ENCODE measurements at places on chromosomes 6 and 20.

GRCh38 chr20:47676912-47677634, 108.2 kb downstream of the SULF2 start:
- DNase-seq = no peak

DNA sequence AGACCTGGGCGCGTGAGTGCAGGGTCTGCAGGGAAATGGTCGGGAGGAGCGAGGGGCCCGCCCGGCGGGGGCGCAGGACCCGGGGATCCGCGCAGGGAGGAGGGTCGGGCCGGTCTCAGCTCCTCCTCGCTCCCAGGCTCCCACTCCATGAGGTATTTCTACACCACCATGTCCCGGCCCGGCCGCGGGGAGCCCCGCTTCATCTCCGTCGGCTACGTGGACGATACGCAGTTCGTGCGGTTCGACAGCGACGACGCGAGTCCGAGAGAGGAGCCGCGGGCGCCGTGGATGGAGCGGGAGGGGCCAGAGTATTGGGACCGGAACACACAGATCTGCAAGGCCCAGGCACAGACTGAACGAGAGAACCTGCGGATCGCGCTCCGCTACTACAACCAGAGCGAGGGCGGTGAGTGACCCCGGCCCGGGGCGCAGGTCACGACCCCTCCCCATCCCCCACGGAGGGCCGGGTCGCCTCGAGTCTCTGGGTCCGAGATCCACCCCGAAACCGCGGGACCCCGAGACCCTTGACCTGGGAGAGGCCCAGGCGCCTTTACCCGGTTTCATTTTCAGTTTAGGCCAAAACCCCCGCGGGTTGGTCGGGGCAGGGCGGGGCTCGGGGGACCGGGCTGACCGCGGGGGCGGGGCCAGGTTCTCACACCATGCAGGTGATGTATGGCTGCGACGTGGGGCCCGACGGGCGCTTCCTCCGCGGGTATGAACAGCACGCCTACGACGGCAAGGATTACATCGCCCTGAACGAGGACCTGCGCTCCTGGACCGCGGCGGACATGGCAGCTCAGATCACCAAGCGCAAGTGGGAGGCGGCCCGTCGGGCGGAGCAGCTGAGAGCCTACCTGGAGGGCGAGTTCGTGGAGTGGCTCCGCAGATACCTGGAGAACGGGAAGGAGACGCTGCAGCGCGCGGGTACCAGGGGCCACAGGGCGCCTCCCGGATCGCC, 54.2 kb upstream of the HLA-A start:
- DNase-seq = peak; percentile 91

- DNase-seq = no peak
Observed at GRCh38 chr20:49656304-49656703, 57.4 kb downstream of the B4GALT5 start.

DNA sequence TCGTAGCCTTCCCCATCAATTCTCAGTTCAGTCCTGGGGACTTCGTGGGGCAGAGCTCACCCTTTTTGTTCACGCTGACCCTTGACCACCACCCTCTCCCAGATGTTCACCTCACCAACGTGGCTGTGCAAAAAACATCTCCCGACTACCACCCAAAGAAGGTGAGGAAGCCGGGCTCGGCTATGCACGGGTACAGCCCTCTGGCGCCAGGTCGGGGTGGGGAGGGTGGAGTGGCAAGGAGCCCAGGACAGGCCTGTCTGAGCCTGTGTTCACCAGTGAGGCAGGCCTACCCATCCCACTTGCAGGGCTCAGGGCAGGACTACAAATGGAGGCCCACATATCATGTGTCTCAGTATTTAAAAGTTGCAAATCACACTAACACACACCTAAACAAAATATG, 18.1 kb downstream of the PDRG1 start:
- no peak for DNase-seq

GRCh38 chr6:145898376-145898775, 65.8 kb downstream of the SHPRH start:
- DNase-seq = no peak

GRCh38 chr6:111997853-111998208, 56.1 kb upstream of the CCN6 start:
- DNase-seq = no peak

- no peak for DNase-seq
Observed at GRCh38 chr6:150751296-150751695, 114.2 kb upstream of the MTHFD1L start.

DNA sequence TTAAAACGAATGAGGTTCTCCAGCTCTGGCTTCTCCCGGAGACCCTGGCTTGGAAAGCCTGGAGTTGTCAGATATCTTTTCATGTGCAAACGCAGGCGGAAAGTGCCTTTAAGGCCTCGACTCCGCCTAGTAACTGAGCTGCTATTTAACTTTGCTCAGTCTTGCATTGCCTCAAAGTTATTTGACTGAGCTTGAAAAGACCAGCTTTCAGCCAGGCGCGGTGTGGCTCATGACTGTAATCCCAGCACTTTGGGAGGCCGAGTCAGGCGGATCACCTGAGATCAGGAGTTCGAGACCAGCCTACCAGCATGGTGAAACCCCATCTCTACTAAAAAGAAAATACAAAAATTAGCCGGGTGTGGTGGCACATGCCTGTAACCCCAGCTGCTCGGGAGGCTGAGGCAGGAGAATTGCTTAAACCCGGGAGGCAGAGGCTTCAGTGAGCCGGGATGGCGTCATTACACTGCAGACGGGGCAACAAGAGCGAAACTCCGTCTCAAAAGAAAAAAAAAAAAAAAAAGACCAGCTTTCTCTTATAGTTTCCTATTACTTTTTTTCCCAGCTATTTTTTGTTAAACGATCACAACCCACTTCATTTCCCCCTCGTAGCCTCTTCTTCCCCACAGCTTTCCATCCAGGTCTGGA, 1.9 kb downstream of the GCNT2 start:
- no peak for DNase-seq

GRCh38 chr6:144075187-144075586, 20.2 kb downstream of the SF3B5 start:
- no peak for DNase-seq

DNA sequence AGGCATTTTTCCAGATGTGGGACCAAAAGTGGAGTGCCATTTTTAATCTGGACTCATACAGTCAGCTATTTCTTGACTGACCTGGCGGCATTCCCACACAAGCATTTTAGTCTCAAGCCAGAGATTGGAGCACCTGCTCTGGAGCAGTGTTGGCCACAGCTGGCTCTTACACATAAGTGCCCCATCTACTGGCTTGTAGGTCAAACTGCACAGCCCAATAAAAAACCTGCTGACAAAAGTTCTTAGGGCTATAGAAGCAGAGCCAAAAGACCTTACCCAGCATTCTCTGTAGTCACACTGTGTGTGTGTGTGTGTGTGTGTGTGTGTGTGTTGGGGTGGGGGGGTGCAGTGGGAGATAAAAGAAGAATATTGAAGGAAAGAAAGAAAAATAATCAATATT, 38.6 kb upstream of the SENP6 start:
- DNase-seq = no peak

DNA sequence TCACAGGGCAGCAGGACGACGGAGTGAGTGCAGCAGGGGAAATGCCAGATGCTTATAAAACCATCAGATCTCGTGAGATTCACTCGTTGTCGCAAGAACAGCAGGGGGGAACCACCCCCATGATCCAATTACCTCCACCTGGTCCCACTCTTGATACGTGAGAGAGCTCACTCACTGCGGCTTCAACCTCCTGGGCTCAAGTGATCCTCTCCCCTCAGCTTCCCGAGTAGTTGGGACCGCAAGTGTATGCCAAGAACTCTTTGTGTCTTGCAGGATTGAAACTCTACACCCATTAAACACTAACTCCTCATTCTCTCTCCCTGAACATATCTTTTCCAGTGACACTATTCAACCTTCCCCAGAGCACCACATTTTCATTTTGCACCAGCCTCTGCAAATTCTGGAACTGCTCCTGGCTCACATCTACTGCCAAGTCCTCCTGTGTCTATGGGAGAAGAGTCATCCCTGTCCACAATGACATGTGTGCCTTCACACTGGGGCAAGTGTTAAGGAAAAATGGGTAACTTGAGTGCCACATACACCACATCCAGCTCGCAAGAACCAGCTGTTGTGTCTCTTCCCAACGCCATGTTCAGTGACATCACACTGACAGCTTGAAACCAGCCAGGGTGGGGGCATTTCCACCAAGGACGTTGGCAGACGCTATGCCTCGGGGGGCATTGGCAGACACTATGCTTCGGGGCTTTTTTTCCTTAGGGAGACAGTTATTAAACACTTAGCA, 14.7 kb upstream of the TAF4 start:
- DNase-seq = no peak

DNA sequence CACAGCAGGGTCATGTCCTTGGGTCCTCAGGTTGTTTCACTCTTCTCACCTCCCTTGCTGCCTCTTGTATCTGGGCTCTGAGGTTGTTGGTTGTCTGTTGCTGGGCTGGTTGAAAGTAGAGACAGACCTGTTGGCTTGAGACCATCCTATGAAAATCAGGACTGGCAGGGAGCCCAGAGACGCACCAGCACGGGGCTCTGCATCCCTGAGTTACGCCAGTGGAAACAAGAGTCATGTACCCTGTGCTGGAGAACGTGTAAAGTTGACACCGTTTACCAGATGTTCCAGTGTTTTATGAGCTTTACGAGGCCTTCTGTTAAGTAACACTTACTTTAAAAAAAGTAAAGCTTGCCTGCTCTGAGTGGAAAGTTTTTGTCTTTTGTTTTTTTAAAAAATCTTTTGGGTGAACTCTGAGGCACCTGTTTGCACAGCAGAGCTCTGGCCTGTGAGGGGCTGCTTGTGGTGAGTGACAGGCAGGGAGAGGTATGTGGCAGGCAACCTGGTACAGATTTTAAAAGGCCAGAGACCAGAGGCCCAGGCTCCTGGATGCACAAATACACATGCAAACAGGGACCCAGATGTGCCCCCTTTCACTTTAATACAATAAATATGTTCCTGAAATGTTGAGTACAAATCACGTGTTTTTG, 260.0 kb upstream of the SUPT3H start:
- DNase-seq = no peak

GRCh38 chr6:16060039-16060438, 68.8 kb upstream of the MYLIP start:
- no peak for DNase-seq

DNA sequence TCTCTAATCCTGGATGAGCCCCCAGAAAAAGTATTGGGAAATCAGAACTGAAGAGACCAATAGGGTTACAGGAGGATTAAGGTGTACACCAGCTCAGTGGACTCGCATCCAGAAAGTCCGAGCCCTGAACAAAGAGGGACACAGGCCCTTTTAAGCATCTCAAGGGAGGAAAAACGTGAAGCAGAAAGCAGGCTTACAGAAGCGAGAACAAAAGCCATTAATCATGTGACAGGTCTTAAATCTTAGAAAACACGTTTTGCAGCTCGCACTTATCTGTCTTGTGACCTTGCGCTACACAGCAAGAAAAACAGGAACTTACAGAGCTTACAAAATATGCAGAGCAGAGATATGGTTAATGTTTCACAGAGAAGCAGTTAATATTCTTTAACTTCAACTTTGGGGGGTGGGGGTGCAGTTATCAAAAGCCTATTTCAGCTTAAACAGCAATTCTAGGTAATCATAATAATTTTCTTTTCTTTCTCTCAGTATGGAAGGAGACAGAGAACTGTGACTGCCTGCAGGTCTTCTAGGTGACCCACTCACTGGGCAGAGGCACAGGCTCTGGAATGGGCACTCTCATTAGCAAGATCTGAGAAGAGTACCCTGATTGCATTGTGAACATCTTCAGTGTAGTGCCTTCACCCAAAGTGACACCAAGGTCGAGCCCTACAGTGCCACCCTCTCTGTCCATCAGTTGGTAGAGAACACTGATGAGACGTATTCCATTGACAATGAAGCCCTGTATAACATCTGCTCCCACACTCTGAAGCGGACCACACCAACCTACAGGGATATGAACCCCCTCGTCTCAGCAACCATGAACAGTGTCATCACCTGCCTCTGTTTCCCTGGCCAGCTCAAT, 65.0 kb upstream of the MOCS1 start:
- DNase-seq = no peak

GRCh38 chr20:32454164-32455145, 96.3 kb downstream of the ASXL1 start:
- no peak for DNase-seq

GRCh38 chr20:48744515-48744914, 83.3 kb downstream of the PREX1 start:
- DNase-seq = no peak

Measured in naive thymus-derived CD8-positive, alpha-beta T cell (primary cell).